ENCODE measurements at places on chromosomes 11 and 22. TPM values are rescaled to one million over a fixed set of nuclear protein-coding genes. Genes with fewer than 3 reads are reported as not detected.

GRCh38 chr22:46007848-46008261, 30.9 kb upstream of the WNT7B start:
- DNase-seq, result peak; percentile 91

OR51A2 gene
- not detected for total RNA-seq

DNA sequence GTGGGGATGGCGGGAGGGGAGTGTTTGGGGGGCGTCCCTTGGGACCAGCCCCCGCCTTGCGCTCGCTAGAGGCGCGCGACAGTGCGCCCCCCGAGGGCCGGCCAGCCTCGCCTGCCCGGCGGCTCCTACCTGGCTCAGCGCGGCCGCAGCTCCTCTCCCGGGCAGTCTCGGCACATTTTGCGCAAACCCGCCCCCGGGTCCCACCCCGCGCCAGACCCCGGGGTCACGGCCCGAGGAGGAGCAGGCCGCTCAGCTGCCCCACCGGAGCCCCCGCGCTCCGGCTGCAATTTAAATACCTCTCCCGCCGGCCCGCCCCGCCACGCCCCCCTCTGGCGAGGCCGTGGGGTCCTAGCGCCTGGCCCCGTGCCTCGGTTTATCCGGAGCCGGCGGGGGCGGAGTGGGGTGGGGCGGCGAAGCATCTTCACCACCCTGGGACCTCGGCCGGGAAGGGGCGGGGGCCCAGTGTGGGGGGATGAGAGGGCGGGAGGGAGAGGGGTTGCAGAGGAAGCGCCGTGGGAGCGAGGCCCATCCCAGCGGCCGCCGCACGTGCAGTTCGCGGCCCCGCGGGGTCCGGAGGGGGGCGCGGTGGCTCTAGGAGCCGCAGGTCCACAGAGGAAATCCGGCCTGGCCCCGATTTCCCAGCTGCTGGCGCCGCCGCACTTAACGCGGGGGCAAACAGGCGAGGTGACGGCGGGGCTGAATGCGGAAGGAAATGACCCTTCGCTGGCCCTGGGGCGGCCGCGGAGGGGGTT, at the start of gene LRRC32:
LRRC32 (minus strand) TSS at position 263 of the 752 bp plus-strand sequence. CDS start 4,793 bp downstream, outside the sequence.
- DNase-seq, result peak; percentile 62

CCDC81 gene
- 9.2 TPM for total RNA-seq

- DNase-seq, result no peak
Measured at GRCh38 chr11:125583496-125583895, 9.2 kb upstream of the STT3A start.

FAM180B gene
- total RNA-seq, result 0.30 TPM

DNA sequence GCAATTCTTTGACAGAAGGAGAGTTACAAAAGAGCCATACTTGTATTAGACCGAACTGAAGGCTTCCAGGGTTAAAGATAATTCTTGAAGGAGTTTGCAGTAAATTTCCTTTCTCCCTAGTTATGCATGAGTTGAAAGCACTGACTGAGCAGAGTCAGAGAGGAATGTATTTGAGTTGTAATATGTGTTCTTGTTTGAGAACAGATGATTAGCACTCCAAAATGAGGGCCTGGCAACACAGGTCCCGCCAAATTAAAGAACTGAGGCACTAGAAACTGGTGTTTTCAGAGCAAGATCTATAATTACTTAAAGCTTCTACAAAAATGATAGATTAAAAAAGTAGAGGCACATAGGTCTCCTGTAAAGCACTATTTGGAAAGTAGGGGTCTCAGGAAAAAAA, 970.4 kb downstream of the OPCML start:
- DNase-seq, result no peak

DNA sequence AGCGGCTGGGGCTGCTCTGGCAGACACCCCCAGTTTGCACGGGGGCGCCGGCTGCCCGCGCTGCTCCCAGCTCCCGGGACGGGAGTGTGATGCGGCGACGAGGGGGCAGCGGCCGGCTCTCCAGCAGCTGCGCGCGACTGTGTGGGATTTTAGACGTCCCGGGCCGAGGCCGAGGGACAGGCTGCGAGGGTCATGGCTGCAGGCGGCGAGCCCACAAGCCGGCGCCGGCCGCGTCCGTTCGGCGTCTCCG, 159 bp downstream of the FZD4 start:
- DNase-seq, result no peak

PHLDA2 gene
- not detected for total RNA-seq

GRCh38 chr11:18778468-18778867, 13.1 kb downstream of the PTPN5 start:
- no peak for DNase-seq

DNA sequence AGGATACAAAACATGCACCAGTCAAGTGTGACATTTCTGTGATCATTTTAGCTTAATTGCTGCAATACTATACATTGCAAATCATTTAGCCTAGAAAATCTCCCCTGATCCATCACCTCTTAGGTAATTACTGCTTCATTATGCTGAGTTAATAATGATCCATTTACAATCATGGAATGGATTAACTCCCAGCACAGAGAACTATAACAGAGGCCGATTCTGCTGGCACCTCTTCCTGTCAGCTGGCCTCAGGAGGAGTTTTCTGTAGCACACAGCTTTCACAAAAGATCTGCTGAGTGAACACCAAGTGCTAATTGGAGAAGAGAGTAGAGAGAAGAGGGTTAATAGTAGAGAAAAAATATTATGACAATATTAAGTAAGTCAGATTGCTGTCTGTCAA, 591.8 kb upstream of the KIRREL3 start:
- DNase-seq, result no peak

SMIM38 gene
- 2.6 TPM for total RNA-seq

DNA sequence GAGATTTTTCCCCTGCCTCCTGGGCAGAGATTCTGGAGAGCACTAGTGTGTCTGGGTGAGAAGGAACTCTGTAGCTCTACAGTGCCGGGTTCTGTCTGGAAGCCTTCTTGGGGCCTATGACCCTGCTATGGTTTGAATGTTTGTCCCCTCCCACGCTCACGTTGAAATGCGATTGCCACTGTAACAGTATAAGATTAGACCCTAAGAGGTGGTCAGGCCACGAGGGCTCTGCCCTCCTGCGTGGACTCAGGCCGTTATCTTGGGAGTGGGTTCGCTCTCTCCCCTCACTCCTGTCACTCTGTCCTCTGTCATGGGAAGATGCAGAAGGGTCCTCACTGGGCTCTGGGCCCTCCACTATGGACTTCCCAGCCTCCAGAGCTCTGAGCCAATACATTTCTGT, 3.5 kb downstream of the AP5B1 start:
- no peak for DNase-seq

- no peak for DNase-seq
Measured at GRCh38 chr11:27505781-27506180, 788 bp downstream of the LIN7C start.

GRCh38 chr11:32510039-32510438, 73.6 kb upstream of the EIF3M start:
- DNase-seq, result no peak

GRCh38 chr11:128208329-128209137, 378.8 kb downstream of the ETS1 start:
- peak; percentile 19 for DNase-seq

Measured in uterus (tissue), 4 donors.